Renal cortical epithelial cell (primary cell): ENCODE measurements at places on chromosomes 2 and 18.

DNA sequence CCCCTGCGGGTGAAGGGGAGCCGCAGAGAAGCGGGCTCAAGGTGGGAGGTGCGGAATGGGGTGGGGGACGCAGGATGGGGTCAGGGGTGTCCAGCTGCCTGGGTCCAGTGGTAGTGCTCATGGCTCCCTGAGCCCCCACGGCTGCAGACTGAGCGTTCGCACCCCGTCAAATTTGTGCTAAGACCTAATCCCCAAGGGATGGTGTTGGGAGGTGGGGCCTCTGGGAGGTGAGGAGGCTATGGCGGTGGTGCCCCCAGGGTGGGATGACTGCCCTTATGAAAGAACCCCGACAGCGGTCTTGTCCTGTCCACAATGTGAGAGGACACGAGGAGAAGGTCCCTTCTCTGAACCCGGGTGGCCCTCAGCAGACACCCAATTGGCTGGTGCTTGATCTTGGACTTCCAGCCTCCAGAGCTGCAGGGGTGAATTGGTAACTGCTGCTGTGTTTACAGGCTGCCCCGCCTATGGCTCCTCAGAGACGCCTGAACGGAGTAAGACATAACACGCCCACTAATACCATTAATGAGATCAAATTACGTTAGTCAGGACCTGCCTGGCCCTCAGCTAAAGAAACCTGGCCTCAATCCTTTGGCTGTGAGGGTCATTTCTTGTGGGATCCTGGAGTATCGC, 42.6 kb downstream of the PXDN start:
- peak; percentile 36 for DNase-seq

DNA sequence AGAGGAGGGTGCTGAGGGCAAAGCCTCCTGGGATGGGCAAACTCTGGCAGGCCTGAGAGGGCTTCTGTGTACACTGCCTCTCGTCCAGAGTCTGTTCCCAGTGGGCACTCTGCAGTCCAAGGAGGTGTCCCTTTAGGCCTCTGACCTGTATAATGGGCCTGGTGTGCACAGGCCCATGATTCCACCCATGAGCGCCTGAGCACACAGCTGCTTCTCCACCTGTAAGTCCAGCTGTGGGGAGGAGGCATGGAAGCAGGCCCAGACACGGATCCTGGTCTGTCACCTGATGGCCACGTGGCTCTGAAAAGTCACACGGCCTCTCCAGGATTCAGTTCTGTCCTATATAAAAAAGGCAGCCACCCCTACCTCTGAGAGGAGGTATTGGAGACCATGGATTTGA, 57.0 kb downstream of the PARD6G start:
- no peak for DNase-seq

DNA sequence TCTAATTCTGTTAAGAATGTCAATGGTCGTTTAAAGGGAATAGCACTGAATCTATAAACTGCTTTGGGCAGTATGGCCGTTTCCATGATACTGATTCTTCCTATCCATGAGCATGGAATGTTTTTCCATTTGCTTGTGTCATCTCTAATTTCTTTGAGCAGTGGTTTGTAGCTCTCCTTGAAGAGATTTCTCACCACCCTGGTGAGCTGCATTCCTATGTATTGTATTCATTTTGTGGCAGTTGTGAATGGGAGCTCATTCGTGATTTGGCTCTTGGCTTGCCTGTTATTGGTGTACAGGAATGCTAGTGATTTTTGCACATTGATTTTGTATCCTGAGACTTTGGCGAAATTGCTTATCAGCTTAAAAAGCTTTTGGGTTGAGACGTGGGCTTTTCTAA, 38.3 kb upstream of the WDR75 start:
- peak; percentile 42 for DNase-seq

GRCh38 chr2:129806990-129807389, 172.5 kb upstream of the RAB6C start:
- no peak for DNase-seq
